Activated effector memory CD4-positive, alpha-beta T cell treated with anti-CD3 and anti-CD28 coated beads, Interleukin-2, amount 50 U/mL, for 16 hours (primary cell): ENCODE measurements at places on chromosomes 2 and 18.

DNA sequence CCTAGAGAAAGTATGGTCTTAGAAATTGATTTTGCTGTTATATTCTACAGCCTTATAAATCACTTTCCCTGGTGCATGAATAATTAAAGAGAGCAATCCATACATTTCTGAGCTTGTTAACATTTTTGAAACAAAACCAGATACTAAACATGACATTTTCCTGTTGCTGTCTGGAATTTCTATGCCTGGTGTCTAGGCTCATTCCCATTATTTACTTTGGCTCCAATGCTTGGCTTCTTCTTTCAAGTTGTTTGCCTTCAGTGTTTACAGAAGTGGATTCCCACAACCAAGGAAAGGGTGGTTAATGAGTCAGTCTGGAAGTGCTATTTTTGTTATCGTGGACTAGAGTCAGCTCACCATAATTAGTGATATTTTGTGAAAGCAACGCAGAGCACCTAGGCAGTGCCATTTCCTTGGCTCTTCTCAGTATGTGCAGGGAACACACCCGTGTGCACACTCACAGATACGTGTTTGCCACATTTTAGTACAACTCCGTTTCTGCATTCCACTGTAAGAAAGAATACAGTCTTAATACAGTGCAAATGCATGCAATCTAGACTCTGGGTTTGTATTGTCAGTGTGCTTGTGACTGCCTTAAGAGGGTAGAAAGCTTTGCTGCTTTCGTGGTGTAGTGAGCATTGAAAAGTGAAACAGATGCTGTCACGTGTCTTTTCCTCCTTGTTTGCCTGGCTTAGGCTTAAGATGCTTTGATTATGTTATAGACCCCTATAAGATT, 185.0 kb upstream of the RASGRP3 start:
- DNase-seq: no peak

DNA sequence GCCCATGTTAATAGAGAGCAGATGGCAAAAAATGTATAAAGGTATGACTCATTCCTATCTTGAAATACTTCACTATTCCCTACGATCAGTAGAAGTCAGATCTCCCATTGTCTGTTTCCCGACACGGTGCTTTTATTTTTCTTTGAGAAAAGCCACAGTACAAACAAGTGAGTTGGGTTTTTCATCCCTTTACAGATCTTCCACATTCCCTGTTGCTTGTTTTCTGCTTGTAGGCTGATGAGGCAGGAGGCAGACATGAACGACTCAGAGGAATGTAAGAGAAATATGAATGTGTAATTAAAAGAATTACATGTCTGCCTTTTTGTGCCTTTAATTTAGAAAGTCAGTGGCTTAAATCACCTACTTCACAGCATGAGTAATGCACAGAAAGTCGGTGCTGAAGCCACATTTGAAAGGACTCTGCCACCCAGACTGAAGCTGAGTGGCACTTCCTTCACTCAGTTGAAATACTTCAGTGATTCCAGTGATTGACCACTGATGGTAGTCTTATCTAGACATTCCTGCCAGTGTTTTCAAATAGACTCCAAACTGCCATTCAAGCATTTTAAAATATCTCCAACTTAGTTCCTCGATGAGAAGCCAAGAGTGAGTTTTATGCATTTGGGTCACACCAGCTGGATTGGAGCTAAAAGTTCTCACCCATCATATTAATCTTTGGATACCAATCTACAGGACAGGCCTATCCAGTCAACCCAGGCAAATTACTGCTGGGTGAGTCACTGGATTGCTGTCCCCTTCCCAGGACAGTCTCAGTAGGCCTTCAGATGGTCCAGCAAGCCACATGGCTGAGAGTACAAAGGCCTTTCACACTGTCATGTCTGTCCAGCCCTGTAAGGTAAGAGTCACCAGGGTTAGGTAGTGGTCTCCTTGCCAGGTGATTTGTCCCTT, 79.0 kb downstream of the COLEC12 start:
- no peak for DNase-seq

DNA sequence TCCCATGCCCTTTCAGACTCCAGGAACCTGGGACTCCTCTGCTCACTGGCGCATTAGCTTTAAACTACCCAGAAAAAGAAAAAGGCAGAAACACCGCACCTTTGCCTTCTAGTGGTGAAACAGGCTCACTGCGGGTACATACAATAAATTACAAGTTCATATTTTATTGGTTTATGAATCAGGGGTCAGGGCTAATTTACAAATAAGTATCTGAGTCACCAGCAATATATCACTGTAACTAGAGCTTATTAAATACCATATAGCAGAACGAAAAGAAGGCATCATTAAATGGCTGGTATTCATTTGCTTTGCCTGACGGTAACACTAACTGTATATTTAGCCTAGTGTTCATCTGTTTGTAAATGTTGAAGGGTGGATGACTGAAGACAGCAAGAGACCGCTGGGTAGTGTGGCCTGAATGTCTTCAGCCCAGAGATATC, 26.9 kb upstream of the DTNB start:
- DNase-seq: peak; percentile 64

- peak; percentile 95 for DNase-seq
These were observed 47.0 kb downstream of the SERTAD2 start for GRCh38 chr2:64606479-64607363.

DNA sequence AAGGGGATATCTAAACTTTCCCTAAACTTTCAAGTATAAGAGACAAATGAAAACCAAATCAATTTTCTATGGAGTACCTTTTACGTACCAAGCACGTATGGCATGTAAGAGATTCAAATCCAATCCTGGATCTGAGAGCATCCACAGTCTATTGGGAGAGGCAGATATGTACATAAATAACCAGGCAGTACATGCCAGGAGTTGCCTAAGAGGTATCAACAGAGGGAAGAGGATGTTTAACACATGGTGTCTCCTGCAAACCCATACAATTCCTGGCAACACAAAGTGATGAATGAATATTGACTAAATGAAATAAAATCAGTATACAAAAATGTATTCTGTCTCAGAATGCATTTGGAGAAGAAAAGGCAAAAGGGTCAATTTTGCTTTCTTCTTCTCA, 116.6 kb downstream of the PIGN start:
- DNase-seq: no peak

- no peak for DNase-seq
These were observed 588.4 kb downstream of the SLC4A3 start for GRCh38 chr2:220215785-220216184.

GRCh38 chr2:239235311-239235710, 165.5 kb downstream of the HDAC4 start:
- no peak for DNase-seq

GRCh38 chr2:97348265-97348664, 235.3 kb downstream of the ANKRD36 start:
- no peak for DNase-seq
